Stimulated activated memory B cell treated with anti-CD40 and anti-IgM and Interleukin-4, amounts not matched to agents 10 μg/mL and 1 μg/mL and 100 μg/mL, for 72 hours (primary cell): ENCODE measurements at places on chromosomes 7 and 10.

DNA sequence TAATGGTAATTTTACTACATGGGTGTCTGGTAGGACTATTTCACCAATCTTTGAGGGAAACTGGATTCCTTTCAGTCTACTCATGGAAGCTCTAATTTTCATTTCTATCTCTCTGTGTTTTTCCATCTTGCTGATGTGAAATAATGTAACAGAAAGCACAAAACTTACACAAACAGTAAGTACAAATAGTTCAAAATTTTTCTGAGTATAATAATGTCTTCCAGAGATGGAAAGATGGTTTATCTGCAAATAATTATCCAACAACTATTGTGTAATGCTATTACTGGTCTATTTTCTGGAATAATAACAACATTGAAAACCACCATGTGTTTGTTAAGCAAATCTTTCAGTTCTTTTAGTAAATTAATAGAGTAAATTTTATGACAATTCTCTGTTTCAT is 565.8 kb upstream of the MGMT start:
- no peak for ATAC-seq

DNA sequence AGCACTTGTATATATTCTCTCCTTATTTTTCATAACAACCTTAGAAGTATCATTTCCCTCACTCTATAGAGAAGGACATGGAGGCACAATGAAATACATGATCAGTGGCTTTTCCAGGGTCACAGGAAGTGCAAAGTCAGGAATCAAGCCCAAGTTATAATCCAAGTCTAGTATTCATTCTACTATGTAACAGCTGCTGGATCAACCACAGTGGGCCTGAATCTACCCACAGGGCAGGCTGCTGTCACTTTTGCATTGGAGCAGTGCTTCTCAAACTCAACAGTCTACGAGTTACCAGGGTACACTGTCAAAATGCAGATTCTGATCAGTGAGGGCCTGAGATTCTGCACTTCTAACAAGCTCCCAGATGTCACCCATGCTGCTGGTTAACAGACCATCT is 18.3 kb downstream of the ZDHHC16 start:
- no peak for ATAC-seq

DNA sequence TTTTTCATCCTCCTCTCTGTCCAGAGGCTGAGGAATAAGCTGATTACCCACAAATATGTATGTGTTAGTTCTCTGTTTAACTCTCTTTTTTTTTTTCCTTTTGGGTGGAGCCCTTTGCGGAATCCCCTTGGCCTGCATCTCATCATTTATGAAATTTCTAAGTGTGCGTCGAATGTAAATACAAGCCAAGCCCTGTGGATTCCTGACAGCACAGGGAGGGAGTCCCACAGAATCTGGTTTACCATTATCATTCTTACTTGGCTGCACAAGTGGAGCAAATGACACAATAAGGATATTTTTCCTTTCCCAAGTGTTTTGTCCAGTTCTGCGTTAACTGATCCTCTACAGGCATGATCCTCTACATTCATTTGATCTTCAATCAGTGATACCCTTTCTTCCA is 11.4 kb downstream of the STK31 start:
- ATAC-seq = no peak

GRCh38 chr7:127935847-127936376 is 95.3 kb downstream of the LRRC4 start:
- no peak for ATAC-seq

DNA sequence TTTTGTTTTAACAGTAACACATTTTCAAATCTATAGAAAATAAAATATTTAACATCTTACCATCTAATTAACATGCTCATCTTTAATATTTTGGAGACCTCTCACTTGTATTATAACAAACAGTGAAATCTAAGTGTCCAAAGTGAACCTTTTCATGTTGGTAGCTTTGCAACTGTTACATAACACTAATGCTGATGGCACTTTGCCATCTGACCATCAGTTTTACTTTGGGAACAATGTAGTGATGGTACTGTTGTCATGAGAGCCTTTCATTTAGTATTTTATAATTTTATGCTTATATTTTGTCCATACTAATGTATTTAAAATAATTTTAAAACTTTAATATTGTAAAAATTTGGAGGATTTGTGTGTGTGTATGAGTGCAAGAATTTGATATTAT is 1017.0 kb upstream of the KCND2 start:
- no peak for ATAC-seq

DNA sequence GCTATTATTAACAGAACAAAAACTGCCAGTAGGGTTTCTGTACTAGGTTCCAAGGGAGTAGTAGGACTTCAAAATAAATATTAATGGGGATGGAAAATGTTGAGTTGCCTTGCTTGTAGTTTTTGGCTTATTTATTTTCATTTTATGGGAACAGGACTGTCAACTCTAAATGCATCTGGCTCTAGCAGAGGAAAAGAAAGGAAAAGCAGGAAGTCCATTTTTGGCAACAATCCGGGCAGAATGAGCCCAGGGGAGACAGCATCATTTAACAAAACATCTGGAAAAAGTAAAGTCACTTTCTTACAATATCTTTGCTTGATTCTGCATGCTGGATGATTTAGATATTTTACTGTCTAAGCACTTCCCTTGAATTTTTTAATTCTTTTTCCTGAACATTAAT is 69.4 kb downstream of the NOC3L start:
- no peak for ATAC-seq

DNA sequence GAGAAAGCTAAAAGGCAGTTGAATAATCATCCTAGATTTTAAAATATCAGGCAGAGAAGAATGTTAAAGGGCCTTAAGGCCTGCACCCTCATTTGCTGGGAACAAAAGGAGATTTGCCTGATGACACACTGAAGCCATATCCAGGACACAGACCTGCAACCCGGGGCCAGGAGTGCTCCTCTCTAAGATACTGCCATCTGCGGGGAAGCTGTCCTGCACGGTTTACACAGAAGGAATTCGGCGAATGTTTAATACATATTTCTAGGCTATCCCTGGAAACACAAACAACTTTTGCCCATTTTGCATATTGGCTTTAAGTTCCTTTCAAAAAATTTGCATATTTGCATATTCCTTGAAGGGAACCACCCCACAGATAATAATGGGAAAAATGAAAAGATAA is 52.3 kb downstream of the DYNC1I1 start:
- no peak for ATAC-seq

- ATAC-seq = no peak
Observed at GRCh38 chr10:2463316-2463715, 604.0 kb upstream of the PFKP start.

DNA sequence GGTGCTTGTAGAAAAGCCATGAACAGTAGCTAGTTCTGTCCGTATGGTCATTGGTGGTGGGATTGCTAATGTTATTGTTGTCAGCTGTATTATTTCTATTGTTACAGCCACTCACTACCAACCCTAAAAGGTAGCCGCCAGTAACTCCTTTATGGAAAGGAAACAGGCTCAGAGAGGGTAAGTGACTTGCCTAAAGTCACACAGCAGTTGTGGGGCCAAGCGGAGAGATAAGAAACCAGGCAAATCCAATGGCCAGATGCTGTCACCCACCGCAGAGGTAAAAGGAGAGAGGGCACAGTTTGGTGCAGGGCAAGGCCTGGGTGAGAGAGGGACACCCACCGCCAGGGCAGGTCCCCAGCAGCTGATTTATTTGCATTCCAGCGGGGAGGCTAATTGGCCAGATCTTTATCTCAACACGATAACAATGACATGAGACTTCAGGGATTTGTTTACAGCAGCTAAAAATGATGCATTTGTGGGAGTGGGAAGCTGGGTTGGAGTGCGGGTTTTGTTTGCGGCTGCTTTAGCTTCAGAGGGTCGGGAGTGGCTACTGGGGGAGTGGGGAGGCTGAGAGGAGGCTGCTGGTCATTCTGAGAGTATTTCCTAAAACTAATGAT is 8.6 kb upstream of the NKX2-3 start:
- ATAC-seq = no peak

DNA sequence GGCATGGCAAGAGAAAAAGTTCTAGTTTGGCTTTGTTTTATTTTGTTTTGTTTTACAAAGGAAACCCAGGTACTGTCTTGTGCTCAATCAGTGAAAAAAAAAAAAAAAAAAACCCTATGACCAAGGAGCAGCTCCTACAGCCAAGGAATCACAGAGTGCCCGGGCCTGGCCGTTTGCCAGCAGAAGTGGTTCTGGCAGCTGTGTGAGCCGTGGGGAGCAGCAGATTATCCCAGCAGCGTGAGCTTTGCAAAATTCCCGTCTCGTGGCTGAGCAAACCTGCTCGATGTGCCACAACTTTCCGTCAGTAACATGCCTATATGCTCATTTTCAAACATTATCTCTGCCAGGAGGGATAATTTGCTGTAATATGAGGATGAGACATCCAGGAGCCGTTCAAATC is 293.7 kb downstream of the POU6F2 start:
- ATAC-seq = no peak

DNA sequence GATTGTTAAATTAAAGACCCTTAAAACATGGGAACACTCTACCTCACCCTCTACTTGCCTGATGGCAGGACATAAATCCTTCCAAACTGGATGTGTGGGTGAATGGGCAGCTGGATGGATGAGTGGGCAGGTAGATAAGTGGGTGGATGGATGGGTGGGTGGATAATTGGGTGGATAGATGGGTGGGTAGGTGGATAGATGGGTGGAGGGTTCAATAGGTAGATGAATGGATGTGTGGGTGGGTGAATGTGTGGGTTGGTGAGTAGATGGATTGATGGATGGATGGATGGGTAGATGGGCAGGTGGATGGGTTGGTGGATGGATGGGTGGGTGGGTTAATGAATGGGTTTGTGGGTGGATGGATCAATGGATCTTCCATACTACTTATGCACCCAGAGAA is 18.9 kb upstream of the FFAR4 start:
- ATAC-seq = no peak

GRCh38 chr7:607938-608337 is 88.3 kb upstream of the PDGFA start:
- ATAC-seq = no peak

GRCh38 chr7:77479536-77480088 is 57.5 kb upstream of the PTPN12 start:
- ATAC-seq = no peak

DNA sequence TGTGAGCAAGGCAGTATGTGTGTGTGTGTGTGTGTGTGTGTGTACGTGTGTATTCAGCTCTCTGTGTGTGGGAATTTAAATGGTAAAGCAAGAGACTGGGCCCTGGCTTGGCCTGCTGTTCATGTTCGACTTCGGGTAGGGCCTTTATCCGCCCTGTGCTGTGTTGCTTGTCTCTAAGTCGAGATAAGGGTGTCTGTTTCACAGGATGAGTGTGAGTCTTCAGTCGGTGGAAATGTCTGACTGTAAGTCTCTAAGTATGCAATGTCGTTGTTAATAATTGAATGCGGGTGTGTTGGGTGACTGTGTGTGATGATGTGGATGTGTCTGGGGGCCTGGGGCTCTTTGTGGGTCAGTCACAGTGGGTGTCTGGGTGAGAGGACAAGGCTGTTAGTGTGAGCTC is 34.8 kb downstream of the HIF1AN start:
- ATAC-seq = no peak

DNA sequence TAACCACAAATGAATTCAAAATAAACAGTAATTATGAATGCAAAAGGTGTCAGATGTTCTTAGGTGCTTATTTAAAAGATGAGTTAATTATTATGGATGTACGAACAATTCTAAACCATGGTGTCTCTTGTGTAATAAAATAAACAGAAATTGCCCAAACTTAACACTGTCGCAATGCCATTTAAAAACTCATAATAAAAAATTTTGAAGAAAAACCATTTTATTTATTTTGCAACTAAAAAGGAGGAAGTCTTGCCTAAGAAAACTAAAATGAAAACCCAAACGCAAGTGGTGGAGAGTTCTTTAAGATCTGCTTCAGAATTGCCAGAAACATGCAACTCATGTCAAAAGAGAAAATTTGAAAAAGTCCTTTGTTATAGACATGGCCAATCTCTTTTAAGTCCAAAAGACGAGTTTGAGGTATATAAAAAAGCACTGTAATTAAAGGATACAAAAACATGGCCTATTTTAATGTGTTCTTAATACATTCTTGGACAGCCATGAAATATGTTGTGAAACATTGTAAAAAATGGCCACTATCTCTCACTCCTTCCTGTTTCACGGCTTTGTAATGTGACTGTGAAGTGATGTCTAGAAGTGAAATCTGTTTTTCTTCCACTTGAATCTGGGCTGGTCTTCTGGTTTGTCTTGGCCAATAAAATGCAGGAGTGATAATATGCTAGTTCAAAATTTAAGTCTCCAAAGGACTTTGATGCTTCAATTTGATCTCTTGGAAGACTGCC is 322.9 kb downstream of the PRPF18 start:
- no peak for ATAC-seq

- ATAC-seq = no peak
Observed at GRCh38 chr10:12228851-12229250, 32.9 kb downstream of the CDC123 start.

GRCh38 chr10:109895095-109895818 is 28.1 kb downstream of the XPNPEP1 start:
- ATAC-seq = no peak

GRCh38 chr7:17696422-17696821 is 243.9 kb downstream of the SNX13 start:
- ATAC-seq = no peak

DNA sequence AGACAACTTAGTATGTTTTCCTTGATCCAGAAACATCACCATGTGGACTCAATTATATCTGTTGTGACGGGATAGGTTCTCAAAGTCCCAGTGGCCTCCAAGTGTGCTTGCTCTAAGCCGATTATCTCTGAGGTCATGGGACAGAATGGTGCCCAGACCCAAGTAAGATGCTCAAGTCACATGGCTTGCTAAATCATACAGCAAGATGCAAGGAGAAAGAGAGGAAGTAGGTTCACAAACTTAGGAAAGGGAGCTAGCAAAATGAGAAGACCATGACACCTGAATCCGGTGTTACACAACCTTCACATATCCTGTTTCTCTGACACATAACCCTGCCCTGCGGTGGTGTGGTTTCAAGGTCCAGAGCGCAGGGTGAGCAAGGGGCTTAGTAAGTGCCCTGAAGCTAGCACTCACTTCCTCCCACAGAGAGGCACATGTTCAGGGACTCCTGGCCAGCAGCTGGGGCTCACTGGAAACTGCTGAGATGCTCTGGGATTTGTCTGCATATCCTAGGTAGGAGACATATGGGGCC is 590.9 kb upstream of the ANKRD30A start:
- ATAC-seq = peak; percentile 100

GRCh38 chr10:55183993-55184392 is 383.0 kb upstream of the PCDH15 start:
- no peak for ATAC-seq

DNA sequence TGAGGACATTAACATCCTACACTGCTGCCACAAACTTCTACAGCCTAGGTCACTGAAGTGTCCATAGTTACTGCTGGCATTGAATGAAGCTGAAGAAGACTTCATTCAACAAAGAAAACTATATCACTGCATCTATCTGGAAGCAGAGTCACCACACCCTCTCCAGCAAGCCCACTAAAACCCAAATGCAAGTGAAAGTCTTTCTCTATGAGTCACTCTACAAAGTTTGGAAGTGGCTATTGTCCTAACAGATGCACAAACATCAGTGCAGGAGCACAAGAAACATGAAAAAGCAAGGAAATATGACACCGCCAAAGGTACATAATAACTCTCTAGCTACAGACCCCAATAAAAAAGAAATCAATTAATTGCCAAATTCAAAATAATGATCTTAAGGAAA is 43.5 kb upstream of the CAMK2B start:
- ATAC-seq = no peak
